ENCODE measurements at places on chromosomes 7 and 10.

DNA sequence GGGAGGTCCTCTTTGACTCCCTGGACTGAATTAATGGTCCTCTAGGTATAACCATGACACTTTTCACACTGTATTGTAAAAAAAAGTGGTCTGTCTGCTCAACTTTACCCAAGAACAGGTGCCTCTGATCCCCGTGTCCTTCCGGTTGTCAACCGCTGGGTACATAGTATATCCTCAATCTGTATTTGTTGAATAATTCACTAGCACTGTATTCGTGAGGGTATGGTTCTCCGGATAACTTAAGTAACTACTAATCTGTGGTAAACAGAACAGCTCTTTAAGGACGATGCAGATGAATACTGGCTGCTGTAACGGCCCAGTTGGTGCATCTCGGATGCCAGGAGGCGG is 472 bp upstream of the ADAM22 start:
- DNase-seq, result no peak

DNA sequence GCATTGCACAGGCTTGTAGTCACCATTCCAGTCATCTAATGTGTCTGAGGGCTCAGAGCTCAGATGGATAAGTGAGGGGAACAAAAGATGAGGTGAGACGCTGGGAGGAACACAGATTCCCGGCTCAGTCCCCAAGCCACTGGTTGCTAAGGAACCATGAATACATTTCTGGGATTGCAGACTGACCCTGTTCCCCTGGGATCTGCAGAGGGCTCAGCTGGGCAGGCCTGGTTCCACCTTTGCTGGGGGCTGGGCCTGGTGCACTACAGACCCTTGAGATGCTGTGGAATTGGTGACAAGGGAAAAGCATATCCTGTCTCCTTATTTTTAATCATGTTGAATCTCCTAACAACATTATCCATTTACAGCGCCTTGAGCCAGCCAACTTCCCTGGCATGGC is 19.2 kb downstream of the ELFN1 start:
- DNase-seq, result no peak

DNA sequence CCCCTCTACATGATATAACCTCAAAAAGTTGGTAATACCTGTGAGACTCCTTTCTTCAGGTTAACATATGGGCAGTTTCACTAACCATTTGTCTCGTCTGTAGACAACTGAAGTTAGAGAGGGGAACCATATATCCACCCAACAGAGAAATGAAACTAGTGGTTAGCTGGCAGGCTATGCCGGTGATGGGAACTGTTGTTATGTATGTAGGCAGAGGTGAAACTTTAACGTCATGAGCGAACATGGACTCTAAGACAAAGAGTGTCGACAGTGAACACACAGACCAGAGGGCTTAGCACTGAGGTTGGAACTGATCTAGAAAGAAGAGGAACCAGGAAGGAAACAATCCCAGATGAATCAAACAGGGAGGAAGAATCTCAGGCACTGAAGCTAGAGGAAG is 112.4 kb downstream of the ELMO1 start:
- no peak for DNase-seq

DNA sequence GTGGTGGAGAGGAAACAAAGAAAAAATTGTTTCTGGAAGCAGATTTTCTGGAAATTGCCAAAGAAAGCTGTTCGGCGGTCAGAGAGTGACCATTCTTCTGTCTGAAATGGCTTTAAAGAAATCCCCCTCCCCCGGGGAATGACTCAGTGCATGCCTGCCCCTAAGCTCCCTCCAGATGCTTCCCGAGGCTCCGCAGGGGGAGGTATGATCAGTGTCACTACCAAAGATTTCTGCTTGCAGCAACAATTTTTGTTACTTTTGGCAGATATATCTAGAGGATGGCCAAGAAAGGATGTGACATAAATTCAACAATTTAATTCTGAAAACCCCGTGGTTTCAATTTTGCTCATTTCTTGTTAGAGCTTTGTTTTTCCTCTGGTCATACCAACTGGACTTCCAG is 163.9 kb downstream of the JCAD start:
- peak; percentile 88 for DNase-seq

DNA sequence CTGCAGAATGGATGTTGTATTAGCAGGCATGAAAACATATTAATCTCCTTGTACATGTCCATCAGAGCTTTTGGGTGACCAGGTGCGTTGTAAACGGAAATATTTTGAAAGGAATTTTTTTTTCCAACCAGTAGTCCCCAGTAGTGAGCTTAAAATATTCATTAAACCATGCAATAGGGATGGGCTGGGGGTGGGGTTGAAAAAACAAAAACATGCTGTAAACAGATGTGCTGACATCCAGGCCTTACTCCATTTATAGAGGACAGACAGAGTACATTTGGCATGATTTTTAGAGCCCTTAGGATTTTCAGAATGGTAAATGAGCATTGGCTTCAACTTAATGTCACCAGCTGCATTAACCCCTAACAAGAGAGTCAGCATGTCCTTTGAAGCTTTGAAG is 50.2 kb downstream of the PTPN12 start:
- no peak for DNase-seq

GRCh38 chr10:34612446-34612845 is 202.7 kb downstream of the PARD3 start:
- no peak for DNase-seq

DNA sequence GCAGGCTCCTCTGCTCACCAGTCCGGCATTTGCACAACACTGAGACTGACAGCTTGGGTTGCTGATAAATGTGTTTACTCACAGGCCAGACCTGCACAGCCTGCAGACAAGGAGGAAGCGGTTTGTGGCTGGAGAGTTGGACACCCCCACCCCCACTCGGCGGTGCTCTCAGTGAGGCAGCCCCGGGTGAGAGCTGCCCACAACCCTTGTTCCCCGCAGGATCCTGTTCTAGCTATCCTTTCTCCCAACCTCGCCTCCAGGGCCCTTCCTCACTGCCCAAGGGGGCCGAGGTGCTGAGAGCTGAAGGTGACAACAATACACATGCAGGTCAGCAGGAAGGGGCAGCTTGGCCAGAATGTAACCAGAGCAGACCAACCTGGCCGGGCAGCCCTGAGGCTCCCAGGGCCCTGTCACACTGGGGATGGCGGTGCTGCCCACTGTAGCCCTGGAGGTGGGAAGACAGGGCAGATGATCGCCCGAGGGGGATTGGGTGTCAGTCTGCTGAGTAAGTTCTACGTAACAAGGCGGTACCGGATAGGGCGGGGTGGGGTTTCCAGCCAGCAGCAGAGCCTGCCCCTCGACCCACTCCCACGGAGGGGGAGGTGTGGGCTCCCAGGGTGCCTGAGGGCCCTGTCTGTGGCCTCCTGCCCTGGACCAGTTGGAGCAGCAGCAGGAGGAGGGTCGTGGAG is 2.1 kb upstream of the ADAM8 start:
- peak; percentile 22 for DNase-seq

DNA sequence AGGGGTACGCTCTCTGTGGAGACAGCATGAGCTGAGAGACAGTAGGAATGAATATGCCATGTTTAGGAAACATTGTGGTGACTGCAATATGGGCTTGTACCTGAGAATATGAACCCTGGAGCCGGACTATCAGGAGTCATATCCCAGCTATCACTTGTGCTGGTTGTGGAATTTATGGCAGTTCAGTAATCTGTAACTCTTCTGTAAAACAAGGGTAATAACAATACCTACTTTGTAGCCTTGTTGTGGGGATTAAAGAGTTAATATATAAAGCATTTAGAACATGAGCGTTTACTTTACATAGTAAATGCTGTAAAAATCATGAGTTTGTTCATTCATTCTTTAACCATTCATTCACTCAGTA is 44.4 kb downstream of the EXOC6 start:
- no peak for DNase-seq

GRCh38 chr10:86349474-86349873 is 17.1 kb downstream of the GRID1 start:
- DNase-seq, result no peak

GRCh38 chr10:49534670-49535381 is 4.1 kb downstream of the ERCC6 start:
- peak; percentile 71 for DNase-seq

DNA sequence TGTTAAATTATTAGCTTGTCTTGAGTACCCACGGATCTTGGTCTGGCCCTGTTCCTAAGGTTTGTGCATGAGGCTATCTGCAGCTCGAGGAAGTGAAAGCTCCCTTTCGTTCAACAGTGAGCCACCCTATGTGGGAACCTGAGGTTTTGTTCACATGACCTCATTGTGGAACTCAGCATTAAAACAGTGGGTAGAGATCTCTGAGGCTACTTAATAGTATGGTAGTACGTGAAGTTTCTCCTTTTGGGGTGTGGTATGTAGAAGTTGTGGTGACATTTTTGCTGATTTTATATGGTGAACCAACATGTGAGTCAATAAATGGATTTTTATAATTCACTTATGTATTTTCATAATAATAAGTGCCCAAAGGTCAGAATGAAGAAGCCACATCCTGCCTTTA is 252.7 kb upstream of the FERD3L start:
- DNase-seq, result no peak

DNA sequence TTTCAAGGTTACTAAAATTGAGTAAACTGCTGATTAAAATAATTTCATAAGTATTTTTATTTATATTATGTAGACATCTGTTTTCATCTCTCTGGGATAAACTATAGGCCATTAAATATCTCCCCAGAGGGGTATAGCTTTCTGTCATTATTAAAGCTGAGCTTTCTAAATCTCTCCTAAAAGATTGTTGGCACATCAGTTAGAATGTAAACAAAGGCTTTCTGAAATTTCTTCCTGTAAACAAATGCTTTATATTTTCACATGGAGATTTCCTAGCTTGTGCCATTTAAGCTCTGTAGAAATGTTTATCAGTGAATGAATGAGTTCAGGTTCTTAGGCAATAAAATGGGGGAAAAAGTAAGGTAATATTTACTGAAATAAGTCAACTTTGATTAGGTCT is 35.7 kb downstream of the PPP1R9A start:
- DNase-seq, result no peak

DNA sequence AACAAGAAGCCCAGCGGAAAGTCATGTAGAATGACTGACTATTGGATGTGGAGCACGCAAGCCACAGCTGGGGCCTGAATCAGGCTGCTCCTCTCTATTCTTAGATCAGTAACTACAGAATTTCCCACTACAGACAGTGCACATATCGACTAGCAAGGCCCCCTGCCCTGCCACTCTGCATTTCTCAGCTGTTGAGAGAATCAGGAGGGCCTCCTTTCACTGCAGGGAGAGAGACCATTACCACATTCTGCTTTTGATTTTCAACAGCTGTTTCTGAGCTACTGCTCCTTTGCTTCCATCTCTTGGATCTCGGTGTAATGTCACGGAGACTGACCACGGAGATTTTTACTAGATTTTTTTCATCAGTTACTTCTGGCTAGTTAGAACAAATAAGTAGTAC is 73.8 kb downstream of the PON1 start:
- no peak for DNase-seq

DNA sequence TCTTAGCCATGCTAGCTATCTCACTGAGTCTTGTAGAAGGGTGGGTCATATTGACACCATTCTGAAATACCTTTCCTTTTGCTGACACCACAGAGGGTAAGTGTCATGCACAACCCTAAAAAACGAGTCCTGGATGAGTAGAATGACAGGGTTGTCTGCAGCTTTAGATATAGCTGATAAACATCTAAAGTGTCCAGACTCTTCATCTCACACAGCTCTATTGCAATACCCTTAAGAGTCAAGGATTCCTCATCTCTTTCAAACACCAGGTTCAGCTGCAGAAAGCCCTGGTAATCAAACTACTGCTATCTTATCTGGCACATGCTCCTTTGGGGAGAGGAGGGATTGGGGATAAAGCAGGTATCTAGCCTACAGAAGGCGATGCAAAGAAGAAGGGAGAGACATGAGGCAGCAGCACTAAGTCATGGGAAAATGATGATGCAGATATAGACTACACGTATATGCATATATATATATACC is 127.0 kb downstream of the ANK3 start:
- DNase-seq, result no peak

- no peak for DNase-seq
Measured at GRCh38 chr7:42993038-42993437, 60.9 kb downstream of the MRPL32 start.

GRCh38 chr10:58870070-58870469 is 306.4 kb upstream of the PHYHIPL start:
- no peak for DNase-seq

DNA sequence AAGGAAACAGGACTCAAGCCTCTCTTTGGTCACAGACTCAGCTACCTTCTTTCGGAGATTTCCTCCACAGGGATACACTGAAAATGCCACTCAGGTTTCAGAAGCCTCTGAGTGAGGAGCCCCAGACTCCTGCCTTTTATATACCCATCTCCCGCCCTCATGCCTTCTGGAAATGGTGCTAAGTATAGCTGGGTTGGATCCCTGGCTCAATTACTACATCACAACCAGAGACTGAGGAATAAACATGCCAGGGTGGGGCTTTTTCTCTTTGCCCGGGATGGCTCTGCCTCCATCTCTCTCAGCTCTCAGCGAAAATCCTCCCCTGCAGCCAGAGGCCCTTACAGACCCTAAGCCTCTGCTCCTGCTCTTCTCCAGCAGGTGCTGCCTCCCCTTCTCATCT is 299.5 kb downstream of the KCNMA1 start:
- DNase-seq, result no peak

- no peak for DNase-seq
Measured at GRCh38 chr7:132004529-132004928, 448.1 kb upstream of the PODXL start.

DNA sequence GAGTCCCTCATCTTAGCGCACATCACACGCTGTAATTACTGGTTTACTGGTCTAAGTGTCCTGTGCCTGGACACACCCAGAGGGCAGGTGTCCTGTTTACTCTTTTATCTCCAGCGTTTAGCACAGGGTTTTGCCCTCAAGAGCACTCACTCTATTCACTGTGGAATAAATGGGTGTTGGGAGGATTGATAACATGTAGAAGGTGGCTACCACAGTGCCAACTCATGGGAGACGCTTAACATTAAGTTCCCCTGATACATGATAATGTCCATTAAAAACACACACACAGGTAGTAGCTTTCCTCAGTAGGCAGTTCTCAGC is 96.1 kb upstream of the EFCAB10 start:
- DNase-seq, result no peak

DNA sequence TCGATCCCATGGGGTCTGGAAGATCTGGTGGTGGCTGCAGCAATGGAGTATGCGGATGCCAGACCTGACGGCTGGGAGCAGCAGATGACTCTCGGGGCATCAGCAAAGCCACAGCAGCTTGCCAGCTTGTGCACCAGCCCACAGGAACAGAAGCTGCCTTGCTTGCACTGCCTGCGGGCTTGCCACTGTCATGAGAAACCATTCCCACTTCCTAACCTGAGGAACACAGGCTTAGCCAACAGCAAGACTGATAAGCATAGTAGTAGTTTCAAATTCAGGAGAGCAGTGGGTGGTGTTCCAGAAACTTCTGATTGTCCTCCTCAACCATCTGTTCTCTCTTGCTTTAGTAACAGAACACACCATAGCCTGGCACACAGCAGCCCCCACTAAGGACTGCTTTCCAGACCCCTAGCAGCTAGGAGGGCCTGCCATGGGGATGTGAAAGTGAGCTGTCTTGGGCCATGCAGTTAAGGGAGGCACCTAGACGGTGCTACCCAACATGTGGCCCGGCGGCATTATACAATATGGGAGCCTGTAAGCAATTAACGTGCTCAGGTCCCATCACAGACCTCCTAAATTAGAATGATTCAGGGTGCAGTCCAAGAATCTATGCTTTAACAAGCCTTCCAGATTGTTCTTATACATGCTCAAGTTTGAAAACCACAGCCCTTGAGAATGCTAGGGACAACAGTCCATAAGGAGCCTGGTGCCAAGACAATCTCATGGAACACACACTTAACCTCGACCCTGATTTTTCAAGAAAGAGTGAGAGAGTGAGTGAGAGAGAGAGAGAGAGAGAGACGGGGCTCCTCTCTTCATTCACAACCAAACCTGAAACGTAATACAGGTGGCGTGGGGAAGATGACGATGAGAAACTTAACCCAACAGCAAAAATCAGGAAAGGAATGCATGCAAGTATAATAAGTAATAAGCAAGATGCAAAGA is 7.1 kb downstream of the ANXA11 start:
- DNase-seq, result no peak

Measured in non-pigmented ciliary epithelial cell (primary cell).